ENCODE measurements at places on chromosomes 4 and X.

DNA sequence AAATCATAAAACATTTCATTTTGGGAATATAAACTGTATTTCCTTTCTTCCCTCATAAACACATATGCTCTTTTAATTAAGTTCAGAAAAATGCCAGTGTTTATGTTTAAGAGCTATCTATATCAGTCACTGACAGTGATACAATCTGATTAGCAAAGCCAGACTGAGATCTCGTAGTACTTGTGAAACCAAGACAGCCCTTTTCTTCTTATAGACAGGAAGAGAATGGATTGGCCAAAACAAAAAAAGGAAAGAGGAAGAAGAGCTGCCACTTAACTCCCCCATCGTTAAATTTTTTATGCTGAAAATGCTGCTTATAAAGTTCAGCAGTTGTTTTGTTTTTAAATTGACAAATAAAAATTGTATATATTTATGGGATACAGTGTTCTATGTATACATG, 87.4 kb downstream of the PLAC1 start:
- DNase-seq, result no peak

DNA sequence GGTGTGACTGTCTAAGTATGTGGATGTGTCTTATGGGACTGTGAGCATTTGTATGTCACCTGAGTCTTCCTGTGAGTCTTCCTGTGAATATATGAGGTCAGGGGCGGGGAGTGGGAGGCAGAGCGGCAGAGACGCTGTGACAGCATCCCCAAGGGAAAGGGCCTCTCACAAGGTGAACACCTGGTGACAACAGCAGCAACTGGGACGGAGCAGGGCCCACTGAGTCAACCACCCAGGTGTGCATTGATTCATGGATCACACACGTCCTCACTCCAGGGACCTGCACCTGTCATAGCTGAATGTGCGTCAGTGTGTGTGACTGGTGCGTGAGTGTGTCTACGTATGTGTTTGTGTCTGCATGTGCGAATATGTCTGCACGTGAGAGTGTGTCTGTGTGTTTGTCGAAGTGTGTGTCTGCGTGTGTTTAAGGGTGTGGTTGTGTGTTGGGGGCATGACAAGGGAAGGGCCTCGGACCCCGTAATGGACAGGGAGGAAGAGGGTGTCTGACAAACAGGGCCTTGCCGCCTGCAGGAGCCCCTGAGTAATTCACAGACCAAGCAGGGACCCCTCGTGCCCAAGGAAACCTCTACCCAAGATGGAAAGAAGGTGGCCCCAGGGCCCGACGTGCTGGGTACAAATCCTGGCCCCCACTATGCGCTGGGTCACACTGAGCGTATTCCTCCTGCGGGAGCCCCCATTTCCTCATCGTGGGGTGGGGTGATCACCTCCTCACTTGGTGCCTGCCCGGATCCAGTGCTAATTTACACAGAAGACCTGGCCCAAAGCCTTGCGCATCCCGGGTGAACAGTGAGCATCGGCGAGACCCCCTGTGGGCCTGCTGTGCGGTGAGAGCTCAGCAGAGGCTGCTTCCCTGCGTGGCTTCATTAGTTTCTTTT, 76.7 kb downstream of the ABLIM2 start:
- no peak for DNase-seq

- peak; percentile 67 for DNase-seq
These were observed 4.9 kb downstream of the PLAC8 start for GRCh38 chr4:83109480-83110222.

GRCh38 chr4:22029803-22030202, 81.2 kb upstream of the KCNIP4 start:
- DNase-seq, result no peak

DNA sequence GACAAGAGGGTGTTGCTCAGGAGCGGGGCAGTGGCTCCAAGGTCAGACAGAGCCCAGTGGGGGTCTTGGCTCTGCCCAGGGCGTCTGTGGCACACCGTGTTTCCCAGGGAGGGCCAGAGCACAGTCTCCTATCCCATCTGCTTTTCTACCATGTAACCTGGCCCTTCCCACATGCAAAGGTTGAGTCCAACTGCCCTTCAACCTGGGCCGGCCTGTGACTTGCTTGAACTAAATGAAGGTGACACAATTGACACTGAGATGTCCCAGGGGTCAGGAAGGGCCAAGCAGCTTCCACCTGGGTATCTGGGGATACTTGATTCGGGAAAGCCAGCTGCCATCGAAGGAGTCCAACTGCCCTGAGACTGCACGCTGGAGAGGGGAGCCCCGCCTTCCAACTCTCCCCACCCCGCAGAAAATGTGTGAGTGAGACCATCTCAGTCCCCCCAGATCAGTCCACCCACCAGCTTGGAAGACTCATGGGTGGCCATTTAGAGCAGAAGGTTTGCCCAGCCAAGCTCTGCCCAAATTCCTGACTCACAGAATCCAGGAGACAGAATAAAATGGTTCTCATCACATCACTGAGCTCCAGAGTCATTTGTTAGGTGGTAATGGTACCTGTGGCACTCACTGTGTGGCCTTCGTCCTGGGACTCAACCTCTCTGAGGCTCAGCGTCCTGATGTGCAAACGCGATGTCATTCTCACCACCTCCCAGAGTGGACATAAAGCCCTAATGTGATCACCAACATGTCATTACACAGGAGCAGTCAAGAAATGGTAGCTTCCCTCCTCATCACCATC, 18.1 kb downstream of the PPP2R2C start:
- no peak for DNase-seq

DNA sequence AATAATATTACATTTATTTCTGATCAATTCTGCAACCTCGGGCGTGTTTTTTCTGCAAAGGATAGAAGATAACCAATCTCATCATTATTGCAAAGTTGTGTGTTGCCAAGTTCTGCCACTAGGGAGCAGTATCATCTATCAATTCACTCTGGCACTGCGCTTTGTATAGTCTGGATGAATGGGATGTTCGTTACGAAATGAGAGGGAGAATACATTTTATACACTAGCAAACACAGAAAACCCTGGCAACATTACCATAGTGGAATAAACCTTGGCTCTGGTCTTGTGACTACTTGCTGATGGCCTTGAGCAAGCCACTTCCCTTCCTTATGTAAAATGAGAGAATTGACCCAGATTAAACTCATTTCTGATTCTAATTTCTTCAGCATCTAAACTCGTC, 97.5 kb upstream of the ZNF518B start:
- DNase-seq, result peak; percentile 41

GRCh38 chr4:139951021-139951420, 203.0 kb downstream of the MAML3 start:
- no peak for DNase-seq

DNA sequence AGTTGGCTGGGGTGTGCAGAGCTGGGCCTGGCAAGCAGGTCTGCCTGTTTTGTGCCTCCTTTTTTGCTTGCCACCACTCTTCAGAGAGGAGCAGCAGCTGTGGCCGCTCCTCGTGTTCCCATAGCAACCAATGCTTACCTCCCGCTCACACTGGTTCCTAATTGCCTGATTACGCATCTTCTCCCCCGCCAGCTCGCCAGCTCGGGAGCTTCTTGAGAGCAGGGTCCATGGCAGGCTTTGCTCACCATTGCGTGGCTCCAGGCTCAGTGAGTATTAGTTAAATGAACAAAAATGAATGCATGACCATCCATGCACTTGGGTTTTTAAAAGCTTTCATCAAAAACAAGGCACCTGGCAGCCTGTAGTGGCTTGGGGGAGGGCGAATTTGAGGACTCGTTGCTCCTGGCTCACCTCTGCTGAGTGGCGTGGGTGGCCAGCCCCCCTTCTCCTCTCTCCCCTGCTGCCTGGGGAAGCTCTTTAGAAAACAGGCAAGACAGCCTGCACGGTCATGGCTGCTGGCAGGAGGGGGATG, 14.2 kb upstream of the PJA1 start:
- no peak for DNase-seq

- no peak for DNase-seq
These were observed 144.3 kb upstream of the NDST3 start for GRCh38 chr4:117889978-117890377.

- no peak for DNase-seq
These were observed 904 bp downstream of the F11 start for GRCh38 chr4:186266729-186267456.

DNA sequence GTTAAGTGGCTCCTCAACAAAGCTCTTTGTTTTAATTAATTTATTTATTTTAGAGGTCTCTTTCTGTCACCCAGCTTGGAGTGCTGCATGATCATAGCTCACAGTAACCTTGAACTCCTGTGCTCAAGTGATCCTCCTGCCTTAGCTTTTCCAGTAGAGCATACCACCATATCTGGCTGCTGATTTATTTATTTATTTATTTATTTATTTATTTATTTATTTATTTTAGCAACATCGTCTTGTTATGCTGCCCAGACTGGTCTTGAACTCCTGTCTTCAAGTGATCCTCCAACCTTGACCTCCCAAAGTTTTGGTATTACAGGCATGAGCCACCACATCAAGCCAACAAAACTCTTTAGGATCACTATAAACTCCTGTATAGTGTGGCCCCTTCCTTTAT, 15.8 kb upstream of the KLF8 start:
- no peak for DNase-seq

GRCh38 chr4:88819818-88820697, 122.4 kb upstream of the NAP1L5 start:
- no peak for DNase-seq

- DNase-seq, result no peak
These were observed 24.6 kb upstream of the ARMCX4 start for GRCh38 chrX:101460669-101461068.

DNA sequence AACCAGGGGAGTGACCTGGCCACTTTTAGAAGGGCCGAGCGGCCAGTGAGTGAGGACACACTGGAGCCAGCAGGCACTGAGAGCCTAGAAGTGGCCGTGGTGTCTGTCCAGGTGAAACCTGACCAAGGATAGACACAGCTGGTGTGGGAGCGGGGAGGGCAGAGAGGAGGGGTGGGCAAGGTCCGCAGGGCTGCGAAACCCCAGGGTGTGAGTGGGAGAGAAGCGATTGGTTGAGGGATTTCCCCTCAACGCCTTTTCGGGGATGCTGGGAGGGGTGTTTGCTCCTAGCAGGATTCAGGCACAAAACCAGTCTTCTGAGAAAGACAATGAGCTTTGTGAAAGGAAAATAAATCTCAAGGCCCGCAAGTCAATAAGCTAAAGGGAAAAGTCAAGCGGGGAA, 33.2 kb upstream of the ARSD start:
- DNase-seq, result no peak

GRCh38 chr4:1410491-1411325, 4.5 kb upstream of the NKX1-1 start:
- DNase-seq, result peak; percentile 75

GRCh38 chr4:182301736-182302135, 58.5 kb downstream of the TENM3 start:
- no peak for DNase-seq

DNA sequence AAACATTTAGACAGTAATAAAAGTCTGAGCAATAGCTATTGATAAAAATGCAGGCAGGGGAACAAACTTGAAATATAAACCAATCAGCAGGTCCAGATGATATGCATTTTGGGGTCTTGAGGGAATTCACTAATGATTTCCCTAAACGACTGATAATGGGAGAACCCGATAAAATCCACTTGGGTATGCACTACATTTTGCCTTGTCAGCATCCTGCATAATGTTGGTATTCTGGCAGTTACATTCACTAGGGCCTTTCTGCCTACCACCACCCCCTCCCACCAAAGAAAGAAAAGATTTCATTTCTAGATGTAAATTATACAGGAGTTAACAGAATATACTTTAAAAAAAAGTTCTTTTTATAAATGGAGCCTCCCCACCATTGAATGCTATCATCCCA, 63.5 kb upstream of the IL1RAPL2 start:
- no peak for DNase-seq

DNA sequence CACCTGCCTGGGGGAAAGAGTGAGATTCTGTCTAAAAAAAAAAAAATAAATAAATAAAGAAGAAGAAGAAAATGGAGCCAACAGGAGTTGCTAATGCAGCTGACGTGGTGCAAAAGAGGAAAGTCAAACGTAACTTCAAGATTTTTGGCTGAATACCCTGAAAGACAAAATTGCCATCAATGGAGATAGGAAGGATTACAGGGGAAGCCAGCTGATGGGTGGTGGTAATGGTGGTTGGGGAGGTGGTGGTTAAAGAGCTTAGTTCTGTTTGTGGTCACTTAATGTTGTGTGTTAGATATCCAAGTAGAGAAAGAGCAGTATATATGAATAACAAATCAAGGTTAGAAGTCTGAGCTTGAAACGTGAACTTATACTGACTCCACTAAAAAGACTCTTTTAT, 225.4 kb downstream of the ARHGAP24 start:
- DNase-seq, result no peak

GRCh38 chr4:26105815-26106699, 192.0 kb downstream of the SMIM20 start:
- no peak for DNase-seq

DNA sequence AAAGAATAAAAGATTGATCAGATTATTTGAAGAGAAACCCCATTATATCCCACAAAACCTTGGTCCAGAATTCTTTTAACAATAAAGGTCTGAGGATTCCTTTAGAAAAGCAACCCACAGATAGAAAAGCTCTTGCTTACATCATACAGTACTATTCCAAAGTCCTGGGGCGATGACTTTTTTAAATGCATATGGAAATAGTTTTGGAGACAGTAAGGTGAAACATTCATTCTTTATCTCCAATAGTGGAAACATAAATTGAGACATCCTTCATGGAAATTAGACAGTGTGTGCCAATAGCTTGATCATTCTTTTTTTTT, 85.7 kb upstream of the UCP1 start:
- DNase-seq, result no peak

GRCh38 chr4:88104902-88105610, 53.4 kb downstream of the ABCG2 start:
- DNase-seq, result no peak

DNA sequence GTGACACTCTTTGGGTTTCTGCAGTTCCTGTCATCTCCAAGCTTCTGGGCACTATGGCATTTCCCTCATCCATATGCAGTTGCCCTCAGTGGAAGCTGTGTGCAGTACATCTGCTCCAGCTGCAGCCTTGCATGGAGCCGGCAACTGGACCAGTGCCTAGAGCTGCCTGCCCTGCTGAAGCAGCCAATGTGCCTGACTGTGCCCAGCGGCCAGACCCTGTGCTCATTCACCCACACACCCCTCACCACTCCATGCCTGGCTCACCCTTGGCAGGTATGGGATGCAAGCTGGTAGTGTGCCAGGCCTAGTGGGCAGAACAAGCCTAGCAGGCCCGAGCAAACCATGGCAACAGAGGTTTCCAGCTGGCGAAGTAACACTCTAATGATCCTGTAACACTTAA, 370.8 kb downstream of the FSTL5 start:
- DNase-seq, result no peak

GRCh38 chr4:79445371-79445781, 37.3 kb upstream of the GK2 start:
- DNase-seq, result no peak

- no peak for DNase-seq
These were observed 308.3 kb downstream of the BMPR1B start for GRCh38 chr4:95066050-95066449.

- DNase-seq, result no peak
These were observed 9.3 kb downstream of the HMX1 start for GRCh38 chr4:8862334-8862733.

GRCh38 chr4:139154952-139155557, 22.0 kb downstream of the ELF2 start:
- DNase-seq, result no peak

DNA sequence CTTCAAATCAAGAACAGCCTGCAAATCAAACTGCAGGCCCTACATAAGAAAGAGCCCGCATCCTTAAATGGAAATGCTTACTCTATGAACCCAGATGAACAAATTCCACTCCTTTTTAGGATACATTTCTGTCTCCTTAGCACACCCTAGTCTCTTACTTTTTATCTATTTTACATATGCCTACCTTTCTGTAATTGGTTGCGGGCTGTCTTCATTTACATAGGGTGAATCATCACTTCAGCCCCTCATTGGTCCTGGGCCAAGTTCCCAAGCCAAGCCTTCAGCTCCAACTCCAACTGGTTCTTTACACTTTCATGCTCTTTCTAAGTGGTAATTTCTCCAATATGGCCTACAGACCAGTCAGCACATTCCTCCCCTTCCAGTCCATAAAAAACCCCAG, 219.3 kb downstream of the TRAM1L1 start:
- no peak for DNase-seq
